ENCODE measurements at places on chromosomes 5 and 9. TPM values are rescaled to one million over a fixed set of nuclear protein-coding genes. Genes with fewer than 3 reads are reported as not detected.

GRCh38 chr9:121283080-121283398, 15.1 kb downstream of the GSN start:
- no peak for DNase-seq

Gene TENT4A
- 29.8 TPM for total RNA-seq

Gene PRRX2
- total RNA-seq = 8.5 TPM

GRCh38 chr9:1916095-1916494, 99.1 kb upstream of the SMARCA2 start:
- no peak for DNase-seq

Gene C5orf58
- total RNA-seq = not detected

Gene C9orf153
- 0.55 TPM for total RNA-seq

- DNase-seq = no peak
Measured at GRCh38 chr9:97415146-97415545, 3.2 kb downstream of the TDRD7 start.

Gene FAM151B
- 4.0 TPM for total RNA-seq

DNA sequence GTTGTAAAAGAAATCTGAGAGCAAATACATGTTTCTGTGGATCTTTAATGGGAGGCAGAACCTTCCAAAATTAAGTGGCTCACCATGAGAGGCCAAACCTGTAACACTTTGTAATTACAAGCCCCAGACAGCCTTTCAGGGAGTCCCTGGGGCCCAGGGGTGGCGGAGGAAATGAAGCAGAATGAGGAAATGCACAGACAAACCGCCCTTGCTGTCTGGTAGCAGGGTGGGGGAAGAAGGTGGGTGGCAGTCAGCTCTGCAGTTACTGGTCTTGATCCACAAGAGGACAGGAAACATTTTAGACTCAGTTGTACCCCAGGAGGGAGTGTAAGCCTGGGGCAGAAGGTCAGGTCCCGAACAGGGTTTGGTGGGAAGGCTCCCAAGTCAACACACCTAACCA, 6.5 kb downstream of the ARL14EPL start:
- no peak for DNase-seq

DNA sequence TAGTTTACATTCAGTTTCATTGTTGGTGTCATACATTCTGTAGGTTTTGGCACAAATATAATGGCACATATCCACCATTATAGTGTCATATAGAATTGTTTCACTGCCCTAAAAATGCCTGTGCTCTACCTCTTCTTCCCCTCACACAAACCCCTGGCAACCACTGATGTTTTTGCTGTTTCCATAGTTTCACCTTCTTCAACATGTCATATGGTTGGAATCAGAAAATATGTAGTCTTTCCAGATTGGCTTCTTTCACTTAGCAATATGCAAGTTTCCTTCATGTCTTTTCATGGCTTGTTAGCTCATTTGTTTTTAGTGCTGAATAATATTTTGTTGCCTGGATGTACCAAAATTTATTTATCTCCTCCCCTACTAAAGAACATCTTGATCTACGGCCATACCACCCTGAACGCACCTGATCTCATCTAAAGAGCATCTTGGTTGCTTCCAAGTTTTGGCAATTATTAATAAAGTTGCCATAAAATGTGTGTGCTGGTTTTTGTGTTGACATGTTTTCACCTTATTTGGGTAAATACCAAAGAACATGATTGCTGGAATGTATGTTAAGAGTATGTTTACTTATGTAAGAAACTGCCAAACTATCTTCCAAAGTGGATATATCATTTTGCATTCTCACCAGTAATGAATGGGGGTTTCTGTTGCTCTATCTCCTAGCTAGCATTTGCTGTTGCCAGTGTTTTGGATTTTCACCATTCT, 17.0 kb upstream of the CDK20 start:
- DNase-seq = no peak

GRCh38 chr9:95037789-95038521, 279.6 kb downstream of the FANCC start:
- no peak for DNase-seq

Gene SPINK4
- not detected for total RNA-seq

DNA sequence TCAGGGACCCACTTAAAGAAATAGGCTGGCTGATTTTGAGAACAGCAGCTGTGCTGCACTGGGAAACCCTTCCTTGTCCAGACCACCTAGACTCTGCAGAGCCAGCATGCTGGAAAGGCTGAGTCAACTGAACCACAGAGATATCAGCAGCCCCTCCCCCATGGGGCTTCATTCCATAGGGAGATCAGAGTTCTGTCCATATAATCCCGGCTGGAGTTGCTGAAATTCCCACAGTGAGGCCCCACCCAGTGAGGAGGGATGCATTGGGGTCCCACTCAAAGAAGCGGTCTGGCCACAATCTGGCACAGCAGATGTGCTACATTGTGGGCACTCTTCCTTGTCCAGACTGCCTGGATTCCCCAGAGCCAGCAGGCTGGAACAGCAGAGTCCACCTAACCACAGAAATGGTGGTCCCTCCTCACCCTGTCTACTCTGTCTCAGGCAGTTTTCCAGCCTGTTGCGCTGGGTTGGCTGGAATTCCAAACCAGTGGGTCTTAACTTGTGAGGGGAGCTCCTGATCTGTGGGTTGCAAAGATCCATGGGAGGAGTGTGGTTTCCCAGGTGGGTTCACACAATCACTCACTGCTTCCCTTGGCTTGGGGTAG, 127.1 kb downstream of the RNF180 start:
- DNase-seq = no peak

DNA sequence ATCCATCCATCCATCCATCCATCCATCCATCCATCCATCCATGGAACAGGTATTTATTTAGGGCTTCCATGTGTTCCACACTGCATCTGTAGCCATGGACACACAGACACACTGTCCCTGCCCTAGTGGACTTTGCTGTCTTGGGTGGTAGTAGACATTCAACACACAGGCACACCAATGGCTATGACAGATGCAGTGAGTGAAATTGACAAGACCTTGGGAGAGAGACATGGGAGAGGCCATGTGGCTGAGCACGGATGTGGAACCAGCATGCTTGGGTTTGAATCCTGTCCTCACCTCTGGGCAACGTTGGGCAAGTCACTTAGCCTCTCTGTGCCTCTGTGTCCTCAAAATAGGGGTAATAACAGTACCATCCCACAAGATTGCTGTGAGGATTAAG, 45.3 kb downstream of the STOM start:
- DNase-seq = no peak

DNA sequence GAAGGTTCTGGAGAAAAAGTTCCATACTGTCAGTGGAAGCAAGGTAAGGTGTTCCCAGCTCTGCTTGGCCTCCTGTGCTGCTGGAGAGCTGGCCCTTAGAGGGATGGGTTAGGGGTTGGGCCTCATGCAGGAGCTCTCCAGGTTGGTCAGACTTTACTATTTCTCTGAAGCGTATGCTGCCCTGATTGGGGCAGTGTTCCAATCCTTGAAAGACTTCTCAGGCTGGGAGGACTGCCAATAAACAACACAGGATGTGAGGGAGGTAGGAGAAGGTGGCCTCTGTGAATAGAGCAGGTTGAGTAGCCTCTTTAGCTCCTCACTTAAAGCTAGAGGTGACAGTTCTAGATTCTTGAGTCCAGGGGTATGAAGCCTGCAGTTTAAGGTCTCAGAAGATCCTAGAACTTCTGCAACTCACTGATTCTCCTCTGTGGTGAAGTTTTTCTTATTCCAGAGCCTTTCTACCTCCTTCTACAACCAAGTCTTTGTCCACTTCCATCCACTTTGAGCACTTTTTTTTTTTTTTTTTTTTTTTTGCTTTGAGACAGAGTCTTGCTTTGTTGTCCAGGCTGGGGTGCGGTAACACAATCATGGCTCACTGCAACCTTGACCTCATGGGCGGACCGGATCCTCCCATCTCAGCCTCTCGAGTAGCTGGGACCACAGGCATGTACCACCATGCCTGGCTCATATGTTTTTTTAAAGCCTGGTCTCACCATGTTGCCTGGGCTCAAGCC, 3.0 kb downstream of the HNRNPAB start:
- no peak for DNase-seq

DNA sequence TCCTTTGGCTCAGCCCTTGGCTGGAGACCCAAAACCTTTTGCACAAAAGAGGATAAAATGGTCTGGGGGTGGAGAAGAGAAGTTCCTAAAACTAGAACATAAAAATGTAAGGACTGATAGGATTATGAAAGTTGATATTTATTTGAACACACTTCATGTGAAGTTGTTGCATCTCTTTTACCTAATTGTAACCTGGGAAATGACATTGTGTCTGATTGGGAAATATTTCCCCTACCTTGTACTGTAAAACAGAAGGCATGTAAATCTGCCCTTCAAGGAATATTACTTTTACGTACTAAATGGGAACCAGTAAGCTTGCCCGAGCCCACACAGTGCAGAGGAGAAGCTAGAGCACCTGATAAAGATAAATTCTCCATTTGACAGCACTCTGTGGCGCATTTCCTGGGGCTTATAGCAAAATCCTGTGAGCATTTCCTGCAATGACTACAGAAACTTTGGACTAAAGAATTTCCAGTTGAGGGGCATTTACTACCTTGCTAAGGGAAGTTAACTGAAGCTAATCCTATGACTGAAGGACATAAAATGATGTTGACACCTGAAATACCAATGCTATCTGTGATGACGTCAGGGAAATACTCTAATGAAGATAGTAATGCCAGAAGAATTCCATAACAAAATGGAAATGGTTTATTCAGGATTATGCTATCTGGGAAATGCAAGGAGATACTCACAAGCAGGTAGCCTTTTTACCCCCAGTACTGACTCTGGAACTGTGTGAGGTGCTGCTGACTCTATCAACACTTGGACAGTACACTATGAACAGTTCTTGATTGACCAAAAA, 78.3 kb upstream of the LIFR start:
- DNase-seq = no peak

Gene PCDHGA5
- 2.7 TPM for total RNA-seq

Gene NEURL1B
- total RNA-seq = 35.8 TPM

DNA sequence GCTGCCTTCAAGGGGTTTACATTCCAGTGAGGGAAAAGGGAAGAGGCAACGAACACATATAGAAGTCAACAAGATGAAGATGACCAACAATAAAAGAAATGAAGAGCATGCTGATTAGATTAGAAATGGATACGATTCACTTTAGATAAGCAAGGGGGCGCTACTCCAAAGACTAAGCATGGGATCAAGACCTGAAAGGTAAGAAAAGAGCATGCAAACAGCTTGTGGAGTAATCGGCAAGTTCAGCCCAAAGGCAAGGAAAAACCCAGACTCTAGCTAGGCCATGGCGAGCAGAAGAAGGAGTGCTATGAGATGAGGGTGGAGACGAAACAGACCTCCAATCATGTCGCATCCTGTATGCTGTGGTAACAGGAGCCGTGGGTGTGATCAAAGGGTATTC, 124.4 kb downstream of the FANCC start:
- DNase-seq = no peak

DNA sequence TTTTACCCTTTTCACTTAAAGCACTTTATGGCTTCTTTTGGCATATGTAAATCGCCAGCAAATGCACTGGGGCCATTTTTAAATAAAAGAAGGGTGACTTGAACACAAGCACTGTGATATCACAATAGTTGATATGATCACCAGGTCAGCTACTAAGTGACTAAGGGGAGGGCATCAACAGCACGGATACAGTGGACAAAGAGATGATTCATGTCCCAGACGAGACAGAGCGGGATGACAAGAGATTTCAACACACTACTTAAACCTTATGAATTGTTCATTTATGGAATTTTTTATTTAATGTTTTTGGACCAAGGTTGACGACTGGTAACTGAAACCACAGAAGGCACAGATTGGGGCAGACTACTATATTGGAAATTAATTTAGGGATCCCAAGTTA, 54.1 kb downstream of the RORB start:
- no peak for DNase-seq

DNA sequence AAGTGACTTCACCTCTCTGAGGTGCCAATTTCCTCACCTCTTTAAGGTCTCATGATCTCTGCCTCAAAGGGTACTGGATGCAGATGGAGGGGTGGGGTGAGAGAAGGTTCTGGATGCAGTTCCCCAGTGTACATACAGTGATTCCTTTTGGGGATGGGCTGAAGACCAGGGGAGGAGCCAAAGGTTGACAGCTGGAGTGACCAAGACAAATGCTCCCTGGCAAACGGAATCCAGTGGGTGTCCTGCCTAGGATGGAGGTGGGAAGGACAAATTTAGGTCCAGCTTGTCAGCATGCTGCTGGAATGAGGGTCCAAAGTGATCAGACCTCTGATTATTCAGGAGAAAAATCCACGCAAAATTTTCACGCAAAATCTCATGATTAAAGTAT, 7.3 kb upstream of the LMX1B start:
- DNase-seq = no peak

Gene ZFR
- total RNA-seq = 78.5 TPM

Gene IL4
- not detected for total RNA-seq

- peak; percentile 92 for DNase-seq
Measured at GRCh38 chr5:32173267-32174010, 680 bp downstream of the GOLPH3 start.

GRCh38 chr5:170310256-170310926, 12.8 kb upstream of the LCP2 start:
- no peak for DNase-seq

Gene CDH18
- total RNA-seq = not detected

DNA sequence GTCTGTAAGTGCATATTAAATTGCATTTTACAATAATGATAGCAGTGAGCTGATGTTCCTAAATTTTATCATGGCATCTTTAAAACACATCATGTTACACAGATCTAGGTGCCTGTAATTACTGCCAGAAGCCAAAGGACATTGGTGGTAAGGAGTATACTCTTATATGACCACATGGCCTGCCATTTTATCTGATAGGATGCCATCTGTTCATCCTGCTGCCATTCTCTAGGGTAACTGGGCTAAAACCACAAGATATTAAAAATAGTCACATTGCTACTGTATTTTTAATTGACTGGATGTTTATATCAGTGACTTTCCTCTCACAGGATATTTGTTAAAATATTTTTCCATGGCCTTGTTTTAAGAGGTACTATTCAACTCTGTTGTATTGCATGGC, 53.1 kb downstream of the HCN1 start:
- no peak for DNase-seq

- DNase-seq = no peak
Measured at GRCh38 chr9:134420974-134421432, 94.7 kb downstream of the RXRA start.

GRCh38 chr5:13378091-13378490, 566.4 kb downstream of the DNAH5 start:
- DNase-seq = no peak

Gene STK32A
- total RNA-seq = 0.51 TPM

DNA sequence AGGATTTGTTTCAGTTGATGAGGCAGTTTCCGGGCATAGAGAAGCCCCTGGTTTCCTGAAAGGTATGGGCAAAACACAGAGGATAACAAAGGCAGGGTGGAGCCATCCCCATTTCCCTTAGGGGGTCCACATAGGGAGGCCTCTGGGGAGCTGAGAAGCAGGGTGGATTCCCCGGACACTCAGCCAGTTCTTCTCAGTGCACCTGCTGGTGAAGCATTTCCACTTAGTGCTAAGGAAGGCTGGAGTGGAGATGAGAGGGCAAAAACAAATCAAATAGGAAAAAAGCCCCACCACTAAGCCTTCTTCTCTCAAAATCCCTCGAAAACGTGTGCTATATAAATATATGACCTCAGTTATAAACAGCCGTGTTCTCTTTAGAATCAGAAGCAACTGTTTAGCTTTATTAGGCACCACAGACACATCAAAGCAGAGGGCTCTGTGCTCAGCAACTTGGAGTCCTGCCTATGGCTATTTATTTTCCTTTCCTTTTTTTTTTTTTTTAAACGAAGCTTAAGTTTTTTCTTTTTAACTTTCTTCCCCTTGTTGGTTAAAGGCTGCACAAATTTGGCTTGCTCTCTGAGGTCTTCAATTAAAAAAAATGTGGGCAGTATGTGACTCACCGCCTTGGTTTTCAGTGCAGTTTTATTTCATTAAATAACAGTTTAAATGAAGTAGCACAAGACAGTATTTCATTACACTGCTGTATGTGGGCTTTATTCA, 67.7 kb downstream of the PRDM6 start:
- no peak for DNase-seq

Gene CDC20B
- not detected for total RNA-seq

Measured in mesenteric fat pad (tissue), 1 donor.